ENCODE measurements at places on chromosomes 5 and 9.

- DNase-seq, result no peak
Measured at GRCh38 chr5:115170929-115171510, 1.3 kb upstream of the TRIM36 start.

DNA sequence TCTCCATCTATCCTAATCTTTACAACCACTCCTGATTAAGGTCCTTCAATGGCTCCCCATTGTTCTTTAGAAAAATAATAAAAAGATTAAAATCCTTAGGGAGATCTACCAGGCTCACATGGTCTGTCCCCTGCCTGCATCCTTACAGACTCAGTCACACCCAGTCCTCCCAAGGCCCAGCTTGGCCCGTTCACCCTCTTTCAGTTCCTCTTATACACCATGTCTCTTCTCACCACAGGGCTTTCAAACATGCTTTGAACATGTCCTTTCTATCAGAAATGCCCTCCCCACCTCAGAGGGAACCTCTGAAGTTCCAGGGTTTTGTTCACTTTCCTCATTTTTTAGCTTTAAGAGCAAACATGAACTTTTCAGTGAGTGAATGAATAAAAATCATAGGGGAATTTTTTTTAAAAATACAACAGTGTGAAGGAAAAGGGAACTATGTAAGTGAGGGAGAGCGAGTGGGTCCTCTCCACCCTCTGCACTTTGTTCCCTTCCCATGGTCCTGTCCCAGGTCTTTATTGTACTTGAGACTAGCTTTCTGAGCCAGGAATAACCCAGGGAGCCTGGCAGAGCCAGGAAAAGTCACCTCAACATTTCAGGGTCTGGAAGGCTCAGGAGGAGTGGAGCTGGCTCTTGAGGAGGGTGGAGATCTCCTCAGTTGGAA is 55.3 kb downstream of the TRPC7 start:
- no peak for DNase-seq

DNA sequence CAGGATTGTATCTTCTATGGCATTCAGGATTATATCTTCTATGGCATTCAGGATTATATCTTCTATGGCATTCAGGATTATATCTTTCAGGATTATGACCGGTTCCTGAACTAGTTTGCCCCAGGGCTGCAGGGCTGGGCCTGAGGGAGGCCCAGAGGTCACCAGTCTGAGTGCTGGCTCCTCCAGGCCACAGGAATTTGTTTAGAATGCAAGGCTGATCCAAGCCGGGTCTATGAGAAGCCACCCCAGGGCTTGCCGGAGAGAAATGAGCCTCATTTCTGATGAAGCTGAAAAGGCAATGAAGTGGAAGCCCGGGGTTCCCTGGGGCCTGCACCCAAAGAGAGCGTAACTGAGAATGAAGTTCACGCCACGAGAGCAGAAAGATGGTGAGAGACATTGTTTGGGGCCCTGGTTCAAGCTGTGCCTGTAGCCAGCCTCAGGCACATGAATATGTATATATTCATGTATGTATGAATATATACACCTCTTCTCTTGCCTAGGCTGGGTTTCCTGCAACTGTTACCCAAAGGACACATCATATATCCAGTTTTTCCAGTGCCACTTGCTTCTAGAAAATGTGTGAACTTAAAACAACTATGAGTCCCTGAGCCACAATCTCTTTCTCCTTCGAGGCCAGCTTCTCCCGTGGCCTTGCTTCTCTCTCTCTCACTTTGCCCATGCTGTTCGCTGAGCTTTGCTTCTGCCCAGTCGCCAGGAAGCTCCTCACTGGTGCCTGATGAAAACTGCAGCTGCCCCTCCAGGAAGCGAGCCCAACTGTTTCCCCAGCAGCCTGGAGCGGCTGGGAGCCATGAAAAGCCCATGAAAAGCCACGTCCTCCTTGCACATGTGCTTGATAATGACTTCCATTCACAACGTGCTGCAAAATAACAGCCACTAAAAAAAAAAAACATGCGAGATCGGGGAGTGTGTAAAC is 62.3 kb downstream of the GTF3C4 start:
- DNase-seq, result no peak

GRCh38 chr5:127758766-127759283 is 55.6 kb downstream of the CCDC192 start:
- no peak for DNase-seq

- no peak for DNase-seq
Measured at GRCh38 chr9:118961857-118962256, 407.4 kb downstream of the BRINP1 start.

GRCh38 chr5:179533907-179534306 is 16.4 kb upstream of the RUFY1 start:
- no peak for DNase-seq

DNA sequence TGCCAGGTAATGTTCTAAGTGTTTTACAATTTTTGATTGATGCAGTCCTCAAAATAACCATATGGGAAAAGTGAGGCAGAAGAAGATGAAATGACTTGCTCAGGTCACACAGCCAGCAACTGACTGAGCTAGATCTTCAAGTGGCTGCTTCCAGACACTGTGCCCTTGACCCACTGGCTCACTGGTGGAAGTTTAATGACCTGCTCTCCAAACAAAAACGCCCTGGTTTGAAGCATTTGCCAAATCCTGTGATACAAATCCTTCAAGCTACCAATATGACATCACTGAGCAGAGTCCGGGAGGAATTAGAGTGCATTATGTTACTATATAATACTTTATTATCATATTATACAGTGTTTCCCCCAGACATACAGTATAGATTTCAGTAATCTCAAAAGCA is 459.4 kb downstream of the GADD45G start:
- DNase-seq, result no peak

- DNase-seq, result no peak
Measured at GRCh38 chr5:113268232-113268631, 166.6 kb downstream of the TSSK1B start.

DNA sequence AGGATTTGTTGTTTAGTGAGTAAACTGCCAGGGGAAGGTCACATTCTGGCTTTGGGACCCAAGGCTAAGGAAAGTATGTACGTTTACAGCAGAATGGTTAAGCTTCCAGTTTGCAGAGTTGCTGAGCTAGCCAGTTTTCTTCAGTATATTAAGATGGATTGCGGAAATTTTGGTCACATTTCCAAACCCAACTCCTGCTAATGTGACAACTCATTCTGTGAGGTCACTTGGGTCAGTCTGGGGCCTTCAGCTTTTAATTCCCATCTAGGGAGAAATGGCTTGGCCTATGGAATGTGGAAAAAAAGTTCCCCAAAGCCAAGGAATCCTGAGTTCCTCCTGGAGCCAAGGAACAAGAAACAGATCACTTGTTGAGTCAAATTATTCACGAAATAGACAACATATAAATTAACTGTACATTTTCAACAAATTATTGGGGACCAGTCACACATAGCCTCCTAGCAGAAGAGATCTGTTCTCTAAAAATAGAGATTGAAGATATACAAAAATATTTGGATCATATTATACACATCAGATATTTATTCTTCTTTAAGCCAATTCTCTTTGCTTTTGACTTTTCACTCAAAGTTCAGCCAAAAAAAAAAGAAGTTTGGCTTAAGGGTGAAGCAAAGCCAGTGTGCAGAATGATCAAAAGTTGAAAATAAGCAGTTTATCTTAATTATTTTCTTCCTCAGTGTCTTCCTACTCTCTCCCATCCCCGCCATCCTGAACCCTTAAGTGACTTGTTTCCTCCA is 8.8 kb downstream of the KCNV2 start:
- DNase-seq, result no peak

GRCh38 chr5:178323961-178324360 is 91.4 kb upstream of the PHYKPL start:
- DNase-seq, result no peak
